ENCODE measurements at places on chromosomes 4 and X.

- DNase-seq = no peak
These were observed 40.8 kb downstream of the ZNF518B start for GRCh38 chr4:10416441-10416840.

GRCh38 chr4:185656467-185656931, 121.2 kb upstream of the PDLIM3 start:
- DNase-seq = no peak

GRCh38 chr4:141999446-142000143, 363.2 kb downstream of the IL15 start:
- no peak for DNase-seq

GRCh38 chrX:68112321-68112720, 321.0 kb downstream of the OPHN1 start:
- no peak for DNase-seq

GRCh38 chr4:74423104-74423503, 21.8 kb upstream of the AREG start:
- DNase-seq = no peak

DNA sequence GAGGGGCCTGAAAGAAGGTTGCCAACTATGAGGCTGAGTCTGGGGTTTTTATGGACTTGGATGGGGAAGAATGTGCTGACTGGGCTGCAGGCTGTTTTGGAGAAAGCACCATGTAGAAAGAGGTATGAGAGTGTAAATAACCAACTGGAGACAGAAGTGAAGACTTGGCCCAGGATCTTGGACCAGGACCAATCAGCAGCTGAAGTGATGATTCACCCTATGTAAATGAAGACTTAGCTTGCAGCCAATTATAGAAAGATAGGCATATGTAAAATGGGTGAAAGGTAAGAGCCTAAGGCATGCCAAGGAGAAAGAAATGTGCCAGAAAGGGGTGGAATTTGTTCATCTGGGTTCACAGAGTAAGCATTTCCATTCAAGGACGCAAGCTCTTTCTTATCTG, 856.7 kb upstream of the PRKX start:
- no peak for DNase-seq

DNA sequence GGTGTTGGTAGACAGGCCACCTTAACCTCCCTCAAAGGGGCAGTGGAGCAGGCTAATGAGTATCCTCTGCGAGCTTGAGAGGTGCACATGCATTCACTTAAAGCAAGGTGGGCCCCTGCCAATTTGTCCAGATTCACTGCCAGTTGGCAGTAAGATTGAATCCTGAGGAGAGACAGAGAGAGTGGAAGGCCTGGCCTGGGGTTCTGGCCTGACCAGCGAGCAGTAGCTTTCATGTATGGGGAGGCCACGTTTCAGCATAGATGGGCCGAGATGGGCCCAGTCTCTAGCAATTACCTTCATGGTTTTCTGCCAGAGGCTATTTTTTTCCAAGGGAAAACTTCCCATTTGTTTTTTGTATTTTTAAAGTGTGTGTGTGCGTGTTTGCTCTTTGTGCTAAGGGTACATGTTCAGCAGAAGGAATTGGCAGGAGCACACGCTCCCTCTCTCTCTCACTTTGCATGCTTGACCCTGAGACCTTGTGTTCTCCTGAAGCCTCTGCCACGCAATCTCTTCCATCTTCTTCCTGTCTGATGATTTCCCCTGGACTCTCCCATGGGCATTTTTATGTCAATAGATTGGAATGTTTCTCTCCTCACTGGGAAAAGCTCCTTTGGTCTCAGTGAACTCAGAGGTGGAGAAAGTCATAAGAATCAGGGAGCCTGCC, 215.8 kb upstream of the SFRP2 start:
- DNase-seq = no peak

DNA sequence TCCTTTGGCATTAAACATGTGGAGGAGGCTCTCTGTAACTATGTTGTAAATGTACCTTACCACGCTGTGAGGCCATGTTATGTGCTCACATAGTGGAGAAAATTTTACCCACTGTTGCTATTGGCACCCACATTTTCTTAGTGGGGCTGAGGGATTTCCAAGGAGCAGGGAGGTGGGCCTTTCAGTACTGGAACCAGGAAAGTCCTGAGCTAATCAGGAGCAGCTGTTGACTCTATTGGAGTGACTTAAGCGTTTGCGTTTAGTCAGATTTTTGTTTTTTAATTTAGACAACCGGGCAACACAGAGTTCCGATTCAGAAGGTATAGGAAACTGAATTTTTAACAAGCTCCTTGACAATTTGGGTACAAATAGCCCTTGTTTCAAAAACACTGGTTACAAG, 30.7 kb upstream of the WDR17 start:
- no peak for DNase-seq

DNA sequence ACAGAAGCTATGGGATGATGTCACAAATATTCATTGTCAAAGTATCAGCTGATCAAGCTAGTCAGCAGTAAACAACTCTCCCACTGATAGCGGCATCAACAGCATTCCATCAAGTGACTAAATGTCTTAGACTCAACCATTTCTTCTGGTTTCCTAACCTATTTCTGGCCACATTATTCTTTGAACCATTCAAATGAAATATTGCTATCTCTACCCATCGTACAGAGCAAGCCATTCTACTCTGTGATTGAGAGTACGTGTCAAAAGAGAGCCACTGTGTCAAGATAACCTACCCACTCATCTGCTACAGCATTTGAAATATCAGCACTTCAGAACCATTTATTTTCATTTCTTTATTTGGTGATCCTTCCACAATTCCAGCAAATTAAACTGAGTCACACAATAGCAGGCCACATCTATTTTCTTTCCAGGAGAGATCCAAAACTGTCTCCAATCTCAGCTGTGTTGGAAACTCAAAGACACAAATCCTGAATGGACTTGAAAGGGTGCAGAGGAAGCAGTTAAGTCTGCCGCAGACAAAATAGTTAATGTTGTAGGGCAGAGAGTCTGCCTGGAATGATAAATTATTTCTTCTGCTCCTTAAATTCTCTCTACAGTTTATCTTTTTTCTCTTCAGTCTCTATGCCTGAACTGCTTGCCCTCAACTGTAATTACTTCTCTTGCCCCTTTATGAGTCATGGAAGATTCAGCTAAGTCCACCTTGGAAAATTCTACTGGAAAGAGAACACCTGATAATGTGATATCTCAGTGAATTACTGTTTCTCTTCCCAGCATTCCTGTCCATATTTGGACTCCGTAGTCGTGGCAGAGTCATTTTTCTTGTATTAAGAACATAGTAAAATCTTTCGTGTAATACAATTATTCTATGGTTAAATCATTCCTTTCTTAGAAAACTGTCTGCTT, 364.8 kb downstream of the PDGFC start:
- no peak for DNase-seq

DNA sequence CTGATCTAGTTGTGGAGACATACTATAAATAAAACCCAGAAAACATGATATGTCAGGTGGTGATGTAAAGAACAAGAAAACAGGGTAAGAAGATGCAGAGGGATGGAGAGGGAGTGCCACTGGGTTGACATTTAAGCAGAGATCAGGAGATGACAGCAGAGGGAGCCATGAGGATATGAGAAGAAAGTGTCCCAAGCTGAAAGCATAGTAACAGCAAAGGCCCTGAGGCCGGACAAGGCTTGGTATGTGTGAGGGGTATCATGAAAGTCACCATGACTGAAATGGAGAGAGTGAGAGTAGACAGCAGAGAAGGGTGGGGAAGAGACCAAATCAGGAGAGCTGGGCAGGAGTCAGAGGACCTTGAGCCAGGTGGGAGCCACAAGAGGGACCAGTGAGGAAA, 3.4 kb downstream of the GPKOW start:
- no peak for DNase-seq

GRCh38 chr4:121025540-121025939, 46.8 kb downstream of the NDNF start:
- DNase-seq = no peak
